Activated T-cell treated with anti-CD3 and anti-CD28 coated beads for 48 hours (primary cell): ENCODE measurements at places on chromosomes 2 and 18.

DNA sequence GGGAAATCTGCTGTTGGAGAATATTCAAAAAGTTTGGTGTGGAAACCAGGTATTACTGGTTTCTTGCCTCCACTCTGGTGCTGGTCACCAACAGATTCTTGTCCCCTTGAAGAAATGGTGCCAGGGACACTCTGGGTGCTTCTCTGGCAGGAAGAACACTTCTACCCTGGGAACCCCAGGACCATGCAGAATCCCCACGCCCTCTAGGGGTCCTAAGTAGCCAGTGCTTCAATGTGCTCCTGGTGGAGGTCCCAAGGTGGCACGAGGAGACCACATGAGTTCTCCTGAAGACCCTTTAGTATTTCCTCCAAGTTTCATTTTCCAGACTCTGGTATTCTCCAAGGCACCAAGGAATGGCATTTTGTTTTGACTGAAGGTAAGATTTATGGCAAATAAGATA lies 380.6 kb downstream of the TSN start:
- DNase-seq: no peak

DNA sequence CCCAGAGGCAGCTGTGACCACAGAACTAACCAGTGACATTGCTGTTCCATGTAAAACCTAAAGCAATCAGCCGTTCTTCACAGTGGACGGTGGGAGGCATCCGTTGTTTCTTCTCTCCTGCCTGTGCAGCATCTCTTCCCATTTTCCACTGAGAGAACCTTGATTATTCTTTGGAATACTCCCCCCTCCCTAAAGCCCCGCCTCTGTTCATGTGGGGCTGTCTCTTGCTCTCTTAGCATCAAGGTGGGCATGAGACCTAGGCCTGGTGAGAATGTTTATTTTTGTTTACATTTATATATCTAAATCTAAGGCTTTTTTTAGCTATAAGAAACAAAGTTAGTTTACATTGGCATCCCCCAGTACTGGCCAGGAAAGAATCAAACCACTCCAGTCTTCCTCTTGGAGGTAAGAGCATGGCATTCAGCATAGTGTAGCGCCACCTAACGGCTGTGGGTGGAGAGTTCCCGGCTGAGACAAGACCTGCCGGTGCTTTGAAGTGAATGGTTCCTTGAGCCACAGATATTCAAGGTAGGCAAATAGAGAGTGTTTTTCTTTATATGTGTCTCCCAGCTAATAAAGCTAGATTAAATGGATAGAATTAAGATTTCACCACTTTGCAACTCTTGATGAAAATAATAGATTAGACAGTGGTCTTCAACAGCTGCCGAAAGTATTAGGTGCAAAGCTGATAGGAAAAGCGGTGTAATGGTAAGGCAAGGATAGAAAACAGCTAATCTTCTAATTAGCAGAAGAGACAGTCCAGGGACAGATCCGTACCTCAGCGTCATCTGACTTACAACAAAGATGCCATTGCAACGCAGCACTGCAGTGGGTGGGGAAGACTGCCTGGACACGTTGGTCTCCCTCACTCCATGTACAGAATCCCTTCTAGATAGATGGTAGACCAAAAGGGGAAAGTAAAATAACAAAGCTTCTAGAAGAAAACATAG lies 219.6 kb upstream of the RAB12 start:
- DNase-seq: peak; percentile 20

GRCh38 chr2:42795841-42796301 lies 3.5 kb upstream of the HAAO start:
- DNase-seq: no peak

- DNase-seq: no peak
These were observed 86.5 kb downstream of the INHBB start for GRCh38 chr2:120432293-120432975.

DNA sequence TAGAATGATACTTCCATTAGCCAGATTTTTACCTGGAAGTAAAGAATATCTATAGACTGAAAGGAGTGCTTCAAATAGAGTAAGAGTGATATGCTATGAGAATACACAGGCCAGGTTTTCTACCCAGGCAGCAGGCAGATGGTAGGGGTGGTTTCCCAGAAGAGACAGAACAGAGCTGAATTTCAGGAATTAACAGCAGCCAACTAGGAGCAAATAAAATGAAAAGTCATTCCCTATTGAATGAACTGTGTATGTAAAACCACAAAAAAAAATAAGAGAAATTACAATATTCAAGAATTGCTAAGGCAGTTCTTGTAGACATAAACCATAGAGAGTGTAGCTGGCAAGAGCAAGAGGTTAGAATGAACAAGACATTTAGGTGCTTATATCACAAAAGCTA lies 336.8 kb downstream of the KCNJ3 start:
- DNase-seq: no peak

DNA sequence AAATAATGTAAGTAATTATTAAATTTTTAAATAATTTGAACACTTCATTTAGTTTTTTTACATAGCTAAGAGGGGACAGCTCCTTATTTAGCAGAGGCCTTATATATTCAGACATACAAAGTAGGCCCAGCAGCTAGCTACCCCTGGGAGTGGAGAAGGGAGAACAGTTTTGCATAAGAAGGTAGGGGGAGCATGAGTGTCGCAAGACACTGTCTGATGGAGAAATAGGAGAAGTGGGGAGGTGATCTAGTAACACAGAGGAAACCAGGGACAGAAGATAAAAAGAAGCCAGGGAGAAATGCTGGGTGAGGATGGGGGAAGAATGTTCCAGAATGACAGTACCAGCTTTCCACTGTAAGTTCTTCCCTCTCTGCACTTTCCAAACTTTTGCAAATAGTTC lies 16.0 kb upstream of the RGPD4 start:
- DNase-seq: no peak

DNA sequence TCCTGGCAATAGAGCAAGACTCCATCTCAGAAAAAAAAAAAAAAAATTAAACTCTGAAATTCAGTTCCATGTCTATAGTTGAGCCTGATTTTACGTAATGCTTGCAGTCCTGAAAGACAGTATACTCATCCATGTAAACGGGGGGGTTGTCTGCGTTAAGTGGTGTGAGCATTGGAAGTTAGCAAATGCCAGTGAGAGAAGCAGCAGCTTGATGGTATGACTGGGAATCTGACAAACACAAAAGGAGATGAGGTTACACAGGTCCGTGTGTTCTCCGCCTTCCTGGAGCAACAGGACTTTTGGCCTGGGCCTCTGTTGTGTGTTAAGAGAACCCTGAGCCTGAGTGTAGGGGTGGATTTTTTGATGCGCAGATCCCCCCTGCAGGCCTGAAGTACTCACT lies 82.9 kb downstream of the PRKCE start:
- no peak for DNase-seq

- DNase-seq: no peak
These were observed 244.9 kb downstream of the HDAC4 start for GRCh38 chr2:239155806-239156480.

GRCh38 chr2:105744909-105745853 lies at the start of gene NCK2:
TSS of gene NCK2 (plus strand) at chr2:105744912. CDS start at chr2:105855064, 110,152 bp downstream.
- no peak for DNase-seq

DNA sequence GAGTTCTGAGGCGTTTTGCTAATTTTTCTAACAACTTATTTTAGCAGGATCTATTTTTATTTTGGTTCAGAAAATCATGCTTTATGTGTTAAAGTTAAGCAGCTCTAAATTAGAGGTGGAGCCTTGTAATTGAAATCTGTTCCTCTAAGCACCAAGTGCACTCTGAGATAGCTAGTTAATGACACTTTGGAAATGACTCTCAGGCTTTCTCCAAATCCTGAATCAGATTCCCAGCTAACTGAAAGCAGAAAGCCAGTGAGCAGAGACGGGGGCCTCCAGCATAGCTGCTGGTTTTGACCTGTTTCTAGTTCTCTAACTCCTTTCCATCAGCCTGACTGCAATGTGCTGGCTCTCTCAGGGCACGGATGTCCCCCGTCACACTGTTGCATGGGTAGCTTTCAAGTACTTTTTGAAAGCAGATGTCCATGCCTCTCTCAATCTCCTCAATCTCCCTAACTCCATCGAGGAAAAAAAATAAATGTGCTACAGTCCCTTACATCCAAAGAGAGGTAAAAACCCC lies 326.5 kb downstream of the SATB2 start:
- DNase-seq: no peak

GRCh38 chr2:62741127-62741526 lies 35.6 kb downstream of the EHBP1 start:
- DNase-seq: no peak

DNA sequence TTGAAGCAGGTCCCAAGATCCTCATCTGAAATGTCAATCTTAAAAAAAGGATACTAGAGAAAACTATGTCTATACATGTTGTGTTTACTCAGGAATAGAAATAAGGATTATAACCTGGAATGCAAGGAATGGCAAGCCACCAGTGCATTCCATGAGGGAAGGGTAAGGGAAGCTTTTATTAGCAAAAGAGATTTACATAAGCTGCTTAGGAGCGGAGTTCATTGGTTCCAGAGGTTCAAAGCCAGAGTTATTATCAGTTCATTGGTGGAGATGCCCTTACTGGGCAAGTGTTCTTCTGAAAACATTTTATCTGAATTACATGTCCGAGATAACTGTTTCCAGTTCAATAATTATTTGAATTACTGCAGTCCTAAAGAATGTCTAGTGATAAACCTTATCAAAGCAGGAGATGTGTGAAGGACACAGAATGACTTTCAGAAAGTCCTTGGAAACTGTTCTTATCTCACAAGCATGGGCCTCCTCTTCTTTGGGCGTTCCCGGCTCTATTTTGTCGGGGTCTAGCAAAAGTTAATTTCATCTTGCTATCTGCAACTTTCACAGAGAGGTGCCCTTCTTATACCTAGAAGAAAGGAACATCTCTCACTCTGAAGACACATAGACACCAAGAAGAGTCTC lies 23.5 kb downstream of the COMMD1 start:
- DNase-seq: no peak

- no peak for DNase-seq
These were observed 41.8 kb upstream of the AFF3 start for GRCh38 chr2:100184055-100184737.

- no peak for DNase-seq
These were observed 126.3 kb upstream of the CHAC2 start for GRCh38 chr2:53641290-53641689.

DNA sequence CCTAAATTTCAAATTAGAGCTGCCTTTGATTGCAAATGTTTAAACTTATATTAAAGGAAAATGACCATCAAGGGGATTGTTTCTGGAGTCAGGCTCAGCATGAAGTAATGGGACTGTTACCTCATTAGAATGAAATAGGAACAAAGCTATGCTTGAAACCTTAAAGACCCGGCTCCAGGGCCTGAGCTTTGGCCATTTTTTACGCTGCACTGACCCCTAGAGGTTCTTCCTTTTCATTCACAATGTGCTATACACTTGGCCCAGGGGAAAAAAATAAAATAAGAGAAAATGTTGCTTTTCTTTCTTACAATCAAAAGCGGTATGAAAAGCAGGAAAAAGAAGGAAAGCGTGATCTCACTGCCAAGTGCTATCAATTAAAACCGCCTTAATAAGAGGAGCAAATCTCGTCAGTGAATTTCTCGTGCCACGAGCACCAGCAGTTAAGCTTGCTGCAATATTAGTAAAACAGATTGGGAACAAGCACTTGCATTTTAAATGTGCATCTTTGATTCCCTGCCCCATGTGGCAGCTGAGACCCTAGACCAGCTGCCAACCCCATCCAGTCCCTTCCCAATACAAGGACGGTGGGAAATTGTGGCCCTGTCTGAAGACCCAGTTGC lies 96.6 kb downstream of the MBD2 start:
- no peak for DNase-seq

GRCh38 chr2:240567137-240567871 lies 980 bp upstream of the RNPEPL1 start:
- DNase-seq: no peak

DNA sequence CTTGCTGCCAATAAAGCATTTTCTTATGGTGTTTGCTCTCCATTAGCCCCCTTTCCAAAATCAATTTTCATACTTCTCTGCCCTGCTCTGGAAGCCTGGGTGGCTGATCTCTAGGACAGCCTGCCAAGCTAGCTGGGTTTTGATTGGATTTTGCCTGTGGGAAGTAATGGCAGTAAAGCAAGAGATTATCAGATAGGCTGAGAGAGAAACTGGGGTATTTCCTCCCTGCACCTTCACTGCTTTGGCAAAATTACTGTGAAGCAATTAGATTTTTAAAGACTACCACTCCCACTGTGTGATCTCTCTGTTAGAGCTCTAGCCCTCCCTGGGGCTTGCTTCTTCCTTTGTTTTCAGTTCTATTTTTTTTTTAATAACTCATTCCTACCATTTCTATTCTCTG lies 223.8 kb downstream of the DLGAP1 start:
- DNase-seq: no peak

- DNase-seq: no peak
These were observed 24.3 kb downstream of the TRAPPC12 start for GRCh38 chr2:3403587-3404334.

DNA sequence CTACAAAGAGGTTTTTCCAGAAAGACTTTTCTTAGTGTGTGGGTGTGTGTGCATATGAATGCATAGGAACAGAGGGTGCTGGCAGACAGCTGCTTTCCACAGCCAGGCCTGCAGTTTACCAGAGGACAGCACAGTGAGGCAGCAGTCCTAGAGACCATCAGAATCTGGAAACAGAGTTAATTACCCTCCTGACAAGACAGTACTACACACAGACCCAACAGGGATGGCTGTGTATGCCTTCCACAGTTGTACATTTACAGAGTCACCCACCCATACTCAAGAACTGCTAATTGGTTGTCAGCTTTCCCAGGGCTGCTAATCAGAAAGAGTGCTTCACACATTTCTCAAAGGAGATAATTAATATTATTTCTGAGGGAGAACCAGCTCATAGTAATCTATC lies 104.7 kb downstream of the FEZ2 start:
- no peak for DNase-seq

- DNase-seq: no peak
These were observed 46.3 kb downstream of the TMEM247 start for GRCh38 chr2:46525522-46526155.

GRCh38 chr2:136093583-136093982 lies 24.4 kb downstream of the CXCR4 start:
- DNase-seq: no peak

DNA sequence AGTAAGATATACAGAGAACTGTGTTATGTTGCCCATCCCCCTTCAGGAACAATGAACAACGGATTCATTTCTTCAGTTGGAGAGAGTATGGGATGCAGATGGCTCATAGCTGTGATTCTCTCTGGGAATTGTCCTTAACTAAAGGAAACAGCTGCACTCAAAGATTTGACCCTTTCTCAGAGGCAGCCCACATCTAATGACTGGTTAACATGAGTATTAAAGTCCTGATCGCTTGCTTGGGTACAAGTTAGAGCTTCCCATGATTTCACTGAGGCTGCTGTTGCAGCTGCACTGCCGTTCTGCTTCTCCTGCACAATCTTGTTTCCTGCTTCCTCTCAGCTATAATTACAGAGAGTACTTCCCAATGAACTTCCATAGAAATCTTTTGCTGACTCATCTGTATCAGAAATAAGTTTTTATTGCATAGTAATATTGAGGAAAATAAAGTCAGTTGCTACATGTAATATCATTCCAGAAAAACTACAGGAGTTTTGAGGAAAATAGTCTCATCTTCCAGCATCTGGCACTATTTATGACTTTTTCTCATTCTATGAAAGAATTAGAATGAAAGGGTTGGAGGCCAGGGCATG lies 12.8 kb upstream of the SCN9A start:
- no peak for DNase-seq

DNA sequence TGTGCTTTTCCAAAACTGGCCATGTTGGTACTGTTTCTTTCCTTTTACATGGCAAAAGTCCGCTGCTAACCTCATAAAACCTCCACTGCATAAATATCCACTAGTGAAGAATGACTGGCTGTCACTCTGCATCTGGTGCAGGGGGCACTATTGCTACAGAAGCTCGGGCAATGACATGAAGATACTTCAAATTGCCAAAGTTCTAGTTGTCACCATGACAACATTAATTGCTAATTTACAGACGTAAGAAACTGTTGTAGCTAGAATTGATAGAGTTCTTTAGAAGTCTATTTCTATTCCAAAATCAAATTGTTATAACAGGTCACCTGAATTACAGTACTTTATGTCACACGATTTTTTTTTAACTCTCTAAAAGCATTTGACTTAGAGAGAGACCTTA lies 845 bp downstream of the CFAP210 start:
- no peak for DNase-seq
